Caki2 (cell line): ENCODE measurements at places on chromosomes 13 and 19. TPM values are rescaled to one million over a fixed set of nuclear protein-coding genes. Genes with fewer than 3 reads are reported as not detected.

DNA sequence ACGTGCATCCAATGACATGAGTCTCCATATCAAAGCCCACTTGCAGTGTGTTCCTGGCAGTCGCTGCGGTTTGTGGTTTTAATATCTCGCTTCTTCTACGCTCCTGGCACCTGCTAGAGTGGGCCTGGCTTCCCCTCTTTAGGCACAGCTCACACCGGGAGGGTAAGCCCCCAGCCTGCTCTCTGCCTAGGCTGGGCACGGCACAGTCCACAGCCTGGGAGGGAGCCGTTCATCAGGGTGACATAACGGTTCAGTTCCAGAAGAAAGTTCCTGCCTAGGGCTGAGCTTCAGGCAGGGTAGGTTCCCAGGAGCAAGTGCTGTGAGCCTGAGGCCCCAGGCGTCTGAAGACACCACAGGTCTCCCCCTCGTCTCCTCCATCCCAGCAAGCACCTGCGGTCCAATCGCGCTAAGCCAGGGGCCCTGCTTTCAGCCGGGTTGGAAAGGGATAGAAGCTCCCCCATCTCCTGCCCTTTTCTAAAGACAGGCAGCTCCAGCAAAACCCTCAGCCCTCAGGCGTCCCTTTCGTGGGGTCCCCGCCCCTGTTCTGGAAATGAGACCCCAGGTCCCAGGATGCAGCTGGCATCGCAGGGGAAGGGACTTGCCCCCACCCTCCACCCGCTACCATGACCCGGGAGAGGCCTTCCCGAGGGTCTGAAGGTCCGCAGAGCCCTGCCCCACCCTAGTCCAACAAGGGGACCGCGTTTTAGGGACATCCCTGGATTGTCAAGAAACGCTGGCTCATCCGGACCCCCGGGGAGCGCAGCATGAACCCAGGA lies 121.6 kb upstream of the ZNF507 start:
- no peak for DNase-seq

DNA sequence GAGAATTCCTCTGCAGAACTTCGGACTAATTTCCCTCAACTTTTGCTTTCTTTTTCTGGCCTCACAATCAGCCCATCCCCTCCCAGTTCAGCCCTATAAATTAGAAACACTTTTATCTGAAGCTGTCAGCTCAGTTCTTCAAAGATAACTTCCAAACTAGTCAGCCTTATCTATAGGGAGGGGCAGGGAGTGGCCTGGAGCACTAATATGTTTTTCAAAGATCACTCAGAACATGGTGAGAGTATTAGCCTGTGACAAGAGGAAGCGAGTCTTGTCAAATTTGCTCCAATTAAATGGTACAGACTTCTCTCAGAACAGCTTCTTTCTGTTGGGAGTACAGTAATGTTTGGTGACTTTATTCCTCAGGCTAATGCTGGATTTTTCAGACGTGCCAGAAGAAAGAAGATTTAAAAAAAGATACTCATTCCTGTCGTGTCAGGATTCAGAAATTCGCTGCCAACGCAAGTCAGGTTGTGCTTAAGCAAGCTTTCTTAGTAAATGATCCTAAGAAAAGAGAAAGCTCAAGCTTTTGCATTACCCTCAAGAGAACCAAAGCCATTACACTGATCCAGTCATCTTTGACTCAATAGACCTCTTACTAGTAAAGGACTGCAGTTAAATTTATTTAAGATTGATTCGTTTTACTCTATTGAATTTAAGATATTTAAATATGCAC lies 1033.6 kb downstream of the SLITRK5 start:
- no peak for DNase-seq

GRCh38 chr19:28498404-28498976 lies 714.5 kb downstream of the UQCRFS1 start:
- no peak for DNase-seq

DNA sequence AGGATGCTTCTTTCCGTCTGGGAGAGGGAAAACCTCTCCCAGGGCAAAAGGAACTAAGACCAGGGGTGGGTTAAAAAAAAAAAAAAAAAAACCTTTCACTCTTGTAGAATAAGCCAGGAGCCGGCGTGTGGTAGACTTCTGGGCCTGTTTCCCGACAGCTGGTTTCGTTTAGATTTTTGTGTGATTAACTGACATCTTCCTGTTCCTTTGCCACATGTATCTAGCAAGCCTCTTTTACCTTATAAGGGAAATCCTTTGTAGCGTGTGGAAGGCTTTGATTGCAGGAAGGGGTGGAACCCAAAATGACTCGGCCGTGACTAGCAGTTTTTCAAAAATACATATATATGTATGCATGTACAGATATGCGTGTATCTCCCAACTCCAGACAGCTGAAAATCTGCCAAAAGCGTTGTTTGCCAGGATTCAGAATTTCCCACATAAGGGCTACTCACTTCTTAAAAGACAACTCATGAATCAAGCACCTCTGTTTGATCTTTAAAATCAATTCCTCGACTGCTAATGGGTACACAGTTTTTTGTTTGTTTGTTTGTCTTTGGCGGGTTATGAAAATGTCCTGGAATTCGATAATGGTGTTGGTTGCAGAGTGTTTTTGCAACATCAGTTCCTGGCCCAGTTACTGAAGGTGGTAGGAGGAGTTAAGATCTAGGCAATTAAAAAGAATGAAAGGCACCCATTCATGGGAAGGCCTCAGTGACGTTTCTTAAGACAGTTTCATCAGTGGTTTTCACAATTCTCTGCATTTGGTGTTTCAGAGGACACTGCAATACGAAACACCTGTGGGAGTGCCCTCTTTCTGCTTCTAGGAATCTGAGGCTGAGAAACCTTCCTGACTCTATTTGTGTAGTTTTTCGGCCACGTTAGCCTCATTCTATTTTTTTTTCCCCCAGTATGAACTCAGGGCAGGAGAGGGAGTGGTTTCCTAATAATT lies 2.7 kb downstream of the TPM4 start:
- peak; percentile 90 for DNase-seq

The SPTBN4 gene
- total RNA-seq = 4.2 and 6.3 TPM in 2 replicates

- no peak for DNase-seq
Measured at GRCh38 chr13:26653310-26653709, 95.8 kb downstream of the WASF3 start.

- no peak for DNase-seq
Measured at GRCh38 chr13:95003019-95003813, 290.9 kb upstream of the SOX21 start.

GRCh38 chr13:31998131-31998530 lies 33.4 kb upstream of the FRY start:
- DNase-seq = no peak

The CABP5 gene
- total RNA-seq = not detected in 2 replicates

DNA sequence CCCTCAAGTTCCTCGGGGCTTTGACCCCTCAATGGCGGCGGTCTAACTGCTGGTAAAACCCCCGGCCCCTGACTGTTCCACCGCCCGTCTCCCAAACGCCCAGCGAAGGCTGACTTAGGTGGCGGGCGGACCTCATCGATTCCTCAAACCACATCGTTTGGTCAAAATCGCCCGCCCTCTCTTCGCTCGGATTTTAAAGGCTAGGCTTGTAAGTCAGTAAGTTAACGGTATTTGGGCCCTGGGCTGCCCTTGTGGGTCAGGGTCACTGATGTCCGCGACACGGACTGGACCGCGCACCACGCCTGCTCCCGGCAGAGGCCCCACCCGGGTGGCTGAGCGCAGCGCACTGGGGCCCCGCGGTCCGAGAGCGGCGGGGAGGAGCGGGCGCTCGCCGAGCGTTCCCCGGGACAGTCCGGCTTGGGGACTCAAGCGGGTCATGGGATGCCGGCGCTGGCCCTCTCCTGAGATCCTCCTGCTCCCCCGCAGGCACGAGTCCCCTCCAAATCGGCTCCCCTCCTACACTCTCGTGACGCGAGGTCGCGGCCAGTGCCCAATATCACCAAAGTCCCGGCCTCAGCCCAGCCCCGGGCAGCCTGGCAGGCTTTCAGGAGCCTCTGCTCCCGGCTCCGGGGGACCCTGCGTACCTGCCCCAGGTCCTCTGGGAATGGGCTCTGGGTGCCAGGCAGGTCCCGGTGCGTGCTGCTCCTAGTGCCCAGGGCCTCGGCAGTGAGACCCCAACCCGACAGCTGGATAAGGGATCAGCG lies 1.0 kb downstream of the FLT1 start:
- no peak for DNase-seq

DNA sequence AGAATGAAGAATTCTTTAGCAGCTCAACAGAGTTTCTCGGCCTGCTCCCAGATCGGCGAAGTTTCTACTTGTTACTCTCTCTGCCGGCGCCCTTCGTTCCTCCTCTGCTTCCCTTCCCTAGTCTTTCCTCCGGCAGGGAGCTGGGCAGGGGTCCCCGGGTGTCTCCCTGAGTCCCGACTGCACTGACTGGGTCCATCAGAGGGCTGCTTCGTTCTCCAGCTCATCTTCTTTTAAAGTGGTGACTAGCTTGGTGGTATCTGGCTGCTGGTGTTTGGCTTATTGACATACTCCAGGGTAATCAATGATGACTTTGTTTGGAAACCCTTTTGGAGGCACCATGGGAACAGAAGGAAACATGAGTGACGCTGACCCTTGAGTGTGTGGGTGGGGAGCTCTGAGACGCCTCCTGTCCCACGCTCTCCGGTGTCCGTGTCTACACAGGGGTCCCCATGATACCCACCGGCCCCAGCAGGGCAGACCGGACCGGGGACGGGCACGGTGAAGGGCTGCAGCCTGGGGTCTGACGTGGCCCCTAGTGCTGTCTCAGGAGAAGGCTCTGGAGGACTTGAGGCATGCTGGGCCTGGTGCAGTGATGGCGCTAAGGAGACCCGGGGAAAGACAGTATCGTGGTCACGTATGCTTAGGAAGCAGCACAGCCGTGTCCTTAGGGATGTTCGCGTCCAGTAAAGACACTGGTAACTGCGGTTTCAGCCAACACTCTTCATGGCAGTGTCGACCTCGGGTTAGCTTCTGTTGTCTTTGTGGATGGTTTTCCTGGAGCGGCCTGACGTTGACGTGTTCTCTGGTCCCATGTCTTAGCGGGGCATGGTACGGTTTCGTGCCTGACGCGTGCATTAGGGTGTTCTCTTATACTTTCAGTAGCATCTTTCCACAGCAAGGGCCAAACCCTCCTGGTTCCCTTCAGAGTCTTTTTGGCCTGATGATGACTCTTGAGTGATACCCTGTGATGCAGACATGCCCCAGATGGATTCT lies 23.8 kb downstream of the NAXD start:
- DNase-seq = no peak

The IGFL2 gene
- total RNA-seq = not detected in 2 replicates

GRCh38 chr19:5954293-5954692 lies 23.6 kb downstream of the RANBP3 start:
- DNase-seq = no peak

The ACP7 gene
- total RNA-seq = not detected in 2 replicates

DNA sequence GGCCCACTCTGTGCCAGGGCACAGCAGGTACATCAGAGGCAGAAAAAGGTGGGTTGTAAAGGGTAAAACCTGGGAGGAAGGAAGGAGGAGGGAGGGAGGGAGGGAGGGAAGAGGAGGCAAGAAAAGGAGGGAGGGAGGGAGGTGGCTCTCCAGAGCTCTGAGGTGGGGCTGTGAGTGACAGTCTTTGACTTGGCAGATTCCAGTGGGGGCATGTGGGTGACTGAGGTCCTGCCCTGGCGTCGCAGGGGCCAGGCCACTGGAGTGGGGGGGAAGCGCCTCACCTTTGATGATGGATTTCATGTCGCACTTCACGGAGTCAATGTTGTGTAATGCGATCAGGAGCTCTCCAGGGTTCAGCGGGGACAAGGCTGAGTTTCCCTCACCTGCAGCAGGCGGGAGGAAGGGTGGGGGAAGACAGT lies 6.0 kb upstream of the RSPH6A start:
- no peak for DNase-seq

DNA sequence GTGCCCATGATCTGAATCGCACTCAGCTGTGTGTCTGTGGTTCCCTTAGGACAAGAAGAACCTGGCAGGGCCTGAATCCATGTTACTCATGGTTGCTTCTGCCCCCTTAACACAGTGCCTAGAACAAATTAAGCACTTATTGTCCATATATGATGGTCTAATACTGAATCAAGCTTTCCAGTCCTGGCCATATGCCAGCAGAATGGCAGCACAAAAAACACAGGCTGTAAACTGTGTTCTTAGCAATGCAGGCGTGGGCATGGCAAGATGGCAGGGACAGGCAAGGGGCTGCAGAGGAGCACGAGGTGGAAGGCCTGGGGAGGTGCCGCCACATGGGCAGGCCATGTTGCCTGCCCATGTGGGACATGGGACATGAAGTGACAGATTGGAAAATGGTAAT lies 68.2 kb downstream of the LATS2 start:
- no peak for DNase-seq

DNA sequence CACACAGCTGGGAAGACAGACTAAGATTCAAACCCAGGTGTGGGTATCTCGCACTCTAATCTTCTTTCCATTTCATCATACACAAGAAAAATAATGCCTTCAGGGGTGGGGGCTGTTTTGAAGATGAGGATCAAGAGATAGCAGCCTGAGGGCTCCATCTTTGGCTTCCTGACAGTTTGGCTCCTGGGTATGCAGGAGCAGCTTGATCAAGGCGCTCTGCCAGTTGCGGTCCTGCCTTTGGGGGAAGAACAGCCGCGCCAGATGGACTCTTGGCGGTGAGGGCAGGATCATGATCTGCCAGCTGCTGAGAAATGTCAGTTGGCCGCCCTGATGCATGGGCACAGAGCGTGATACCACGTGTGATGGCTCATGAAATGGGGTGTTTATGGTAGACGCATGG lies 119.1 kb downstream of the IER2 start:
- DNase-seq = no peak

DNA sequence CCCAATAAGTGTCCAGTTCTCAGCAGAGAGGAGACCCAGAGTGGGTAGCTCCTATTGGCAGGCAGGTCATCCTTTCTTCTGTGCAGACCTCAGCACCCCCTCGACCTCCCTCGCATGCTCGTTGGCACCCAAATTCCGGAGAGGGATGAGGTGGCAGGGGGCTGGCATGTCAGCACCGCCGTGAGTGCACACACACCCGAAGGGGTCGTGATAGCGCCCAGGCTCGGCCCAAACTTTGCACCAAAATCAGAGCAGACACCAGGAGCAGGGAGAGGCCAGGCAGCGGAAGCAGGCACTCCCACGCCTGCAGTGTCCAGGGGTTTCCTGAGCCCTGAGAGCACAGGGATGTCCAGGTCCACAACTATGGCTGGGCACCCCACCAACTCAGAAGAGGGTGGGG lies 1503.8 kb upstream of the PCDH20 start:
- no peak for DNase-seq

GRCh38 chr13:71877256-71877653 lies 10.3 kb upstream of the DACH1 start:
- DNase-seq = no peak

The PSG7 gene
- total RNA-seq = not detected in 2 replicates

DNA sequence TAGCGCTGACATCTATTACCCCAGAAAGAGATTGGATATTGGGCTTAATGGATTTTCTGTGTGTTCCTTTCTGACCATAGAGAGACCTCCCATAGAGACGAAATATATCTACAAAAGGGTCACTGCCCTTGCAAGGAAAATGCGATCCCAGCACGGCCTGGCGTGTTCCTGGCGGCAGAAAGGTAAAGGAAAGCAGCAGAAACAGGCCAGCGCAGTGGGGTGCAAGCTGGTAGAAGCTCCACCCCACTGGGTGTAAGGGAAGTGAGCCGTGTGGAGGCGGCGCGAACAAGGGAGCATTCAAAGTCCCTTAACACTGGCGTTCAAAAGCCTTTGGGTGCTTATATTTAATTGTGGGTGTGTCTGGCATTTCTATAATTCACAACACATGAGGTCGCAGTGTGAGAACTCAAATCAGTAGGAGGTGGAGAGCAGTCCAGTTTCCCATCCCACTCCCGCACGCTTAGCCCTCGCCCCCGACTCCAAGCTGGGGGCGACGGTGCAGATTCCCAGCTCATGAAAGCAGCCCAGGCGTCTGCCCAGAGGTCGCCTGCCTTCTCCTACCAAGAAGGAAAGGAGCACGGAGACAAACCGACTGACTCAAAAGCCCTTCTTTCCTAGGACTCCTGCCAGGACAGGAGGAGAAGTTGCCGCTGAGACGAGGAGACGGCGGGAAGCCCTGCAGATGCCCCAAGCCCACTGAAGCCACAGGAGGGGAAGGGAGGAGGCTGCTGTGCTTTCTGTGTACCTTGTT lies 478.4 kb downstream of the FOXO1 start:
- DNase-seq = no peak
